SW 1271 (cell line): ENCODE measurements at places on chromosomes 16 and 17.

DNA sequence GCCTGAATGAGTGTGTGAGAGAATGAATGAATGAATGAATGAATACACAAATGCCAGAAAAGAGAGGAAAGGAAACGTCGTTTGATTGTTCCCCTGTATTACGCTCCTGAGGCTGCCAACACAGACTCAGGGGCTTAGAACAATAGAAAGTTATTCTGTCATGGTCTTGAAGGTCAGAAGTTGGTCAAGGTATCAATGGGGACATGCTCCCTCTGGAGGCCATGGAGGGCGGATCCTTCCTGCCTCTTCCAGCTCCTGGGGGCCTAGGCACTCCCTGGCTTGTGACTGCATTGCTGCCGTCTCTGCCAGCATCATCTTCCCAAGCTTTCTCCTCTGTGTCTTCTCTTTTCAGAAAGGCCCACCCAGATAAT lies 1.5 kb upstream of the SLC38A8 start:
- no peak for DNase-seq

DNA sequence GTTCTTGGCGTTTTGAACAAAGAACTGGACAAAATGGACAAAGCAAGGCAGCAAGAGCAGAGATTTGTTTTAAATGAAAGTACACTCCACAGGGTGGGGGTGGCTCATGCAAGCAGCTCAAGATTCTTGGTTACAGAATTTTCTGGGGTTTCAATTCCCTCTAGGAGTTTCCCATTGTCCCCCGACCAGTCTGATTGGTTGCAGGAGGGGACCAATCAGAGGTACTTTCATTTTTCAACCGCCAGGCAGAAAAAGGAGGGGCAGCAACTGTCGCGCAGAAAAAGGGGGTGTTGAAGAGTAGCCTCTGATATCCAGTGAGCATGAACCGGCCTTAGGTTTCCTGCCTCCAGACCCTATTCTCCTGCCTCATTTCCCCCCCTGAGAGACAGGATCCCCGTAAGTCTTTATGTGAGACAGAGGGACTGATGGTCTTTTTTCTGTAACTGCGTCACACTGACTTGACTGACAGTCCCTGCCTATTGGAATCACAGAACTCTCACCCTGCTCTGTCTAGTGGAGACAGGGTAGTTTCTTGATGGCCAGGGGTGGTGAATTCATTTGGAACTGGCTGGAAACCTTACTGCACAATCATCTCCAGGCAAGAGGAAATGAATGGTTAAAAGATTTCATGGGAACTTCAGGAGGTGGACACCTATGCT lies 59.4 kb upstream of the ALOX12 start:
- DNase-seq: no peak

DNA sequence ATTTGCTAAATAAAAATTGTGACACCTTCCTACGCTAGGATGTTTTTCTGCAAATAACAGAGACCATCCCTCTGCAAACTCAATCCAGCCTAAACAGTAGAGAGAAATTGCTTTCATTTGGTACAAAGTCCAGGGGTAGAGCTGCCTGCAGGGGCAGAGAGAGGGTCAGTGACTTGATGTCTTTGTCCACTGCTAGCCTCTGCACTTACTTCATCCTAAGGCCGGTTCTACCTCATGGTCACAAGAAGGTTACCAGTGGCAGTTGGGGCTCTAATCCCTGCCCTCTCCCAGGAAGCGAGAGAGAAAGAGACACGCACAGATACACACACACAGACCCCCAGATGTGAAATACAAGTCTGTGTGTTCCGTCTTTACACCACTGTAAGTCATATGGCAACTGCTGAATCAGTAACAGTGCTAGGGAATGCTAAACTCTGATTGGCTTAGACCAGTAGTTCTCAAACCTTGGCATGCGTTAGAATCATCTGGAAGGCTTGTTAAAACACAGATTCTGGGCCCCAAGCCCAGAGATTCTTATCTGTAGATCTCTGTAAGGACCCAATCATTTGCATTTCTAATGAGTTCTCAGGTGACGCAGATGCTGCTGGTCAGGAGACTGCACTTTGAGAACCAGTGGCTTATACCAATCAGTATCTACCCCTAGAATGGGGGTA lies 13.1 kb upstream of the LPCAT2 start:
- no peak for DNase-seq

- DNase-seq: no peak
Observed at GRCh38 chr17:58947824-58948223, 158.9 kb downstream of the TRIM37 start.

GRCh38 chr17:50778471-50778870 lies 11.2 kb upstream of the ANKRD40CL start:
- no peak for DNase-seq

DNA sequence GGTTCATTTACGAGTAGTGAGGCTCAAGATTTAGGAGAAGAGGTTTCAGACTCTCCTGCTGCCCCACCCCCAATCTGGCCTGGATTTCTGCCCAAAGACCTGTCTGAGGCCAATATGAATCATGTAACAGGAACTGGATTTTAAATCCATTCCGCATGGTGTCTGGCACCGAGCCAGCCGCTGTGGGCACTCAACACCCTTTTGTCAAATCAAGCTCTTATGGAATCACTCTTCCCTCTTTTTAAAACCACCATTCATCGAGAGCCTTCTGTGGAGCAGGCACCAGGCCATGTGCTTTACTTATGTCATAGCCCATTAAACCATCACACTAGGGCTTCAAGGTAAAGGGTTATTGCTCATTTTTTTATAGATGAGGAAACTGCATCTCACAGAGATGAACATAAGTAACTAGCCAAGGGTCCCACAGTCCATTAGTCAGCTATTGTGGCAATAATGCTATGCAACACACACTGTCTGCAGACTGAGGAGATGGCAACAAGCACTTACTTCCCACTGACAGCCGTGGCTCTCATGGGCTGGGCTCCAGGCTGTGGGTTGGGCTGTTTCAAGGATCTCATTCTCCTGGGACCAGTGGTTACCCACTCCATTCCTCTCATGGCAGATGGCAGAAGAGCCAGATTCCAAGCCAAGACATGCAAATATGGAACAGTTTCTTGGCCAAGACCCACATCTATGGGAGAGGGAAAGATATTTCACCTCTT lies 93.6 kb downstream of the WSCD1 start:
- DNase-seq: no peak
